ENCODE measurements at places on chromosomes 2 and 18.

DNA sequence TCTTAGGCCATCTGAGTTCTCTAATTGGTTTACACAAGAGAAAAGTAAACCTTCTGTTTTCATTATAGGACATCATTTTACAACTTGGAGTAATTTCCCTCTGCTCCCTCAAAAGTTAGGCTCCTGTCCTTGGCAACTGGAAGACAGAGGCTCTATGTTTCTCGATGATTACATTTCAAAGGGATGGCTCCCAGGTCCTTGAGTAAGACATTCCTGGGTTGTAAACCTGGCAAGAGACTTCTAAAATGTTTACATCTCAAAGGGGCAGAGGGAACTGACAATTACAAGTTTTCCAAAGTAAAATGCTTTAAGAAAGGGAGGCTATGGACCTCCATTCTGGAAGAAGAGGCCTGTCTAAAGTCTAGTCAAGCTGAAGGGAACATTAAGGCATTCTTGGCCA, 268.3 kb upstream of the REG3G start:
- no peak for DNase-seq

GRCh38 chr18:55861266-55861665, 273.3 kb upstream of the TCF4 start:
- DNase-seq = no peak

DNA sequence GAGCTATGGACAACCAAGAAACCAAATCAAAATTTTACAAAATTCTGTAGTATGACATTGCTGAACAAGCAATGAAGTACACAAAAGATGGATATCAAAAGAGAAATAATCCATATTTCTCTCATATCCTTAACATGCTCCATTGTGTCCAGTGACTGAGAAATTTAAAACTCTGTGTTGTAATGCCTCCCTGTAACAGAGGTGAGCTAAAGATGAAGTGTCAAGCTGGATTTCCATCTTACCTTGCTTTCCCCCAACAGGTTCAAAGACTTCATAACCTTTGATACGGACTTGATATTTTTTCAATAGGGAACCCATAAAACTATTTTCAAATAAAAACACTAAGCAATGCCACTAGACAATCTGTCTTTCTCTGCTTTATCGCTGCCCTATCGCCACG, 95.7 kb upstream of the SERTAD2 start:
- DNase-seq = no peak

DNA sequence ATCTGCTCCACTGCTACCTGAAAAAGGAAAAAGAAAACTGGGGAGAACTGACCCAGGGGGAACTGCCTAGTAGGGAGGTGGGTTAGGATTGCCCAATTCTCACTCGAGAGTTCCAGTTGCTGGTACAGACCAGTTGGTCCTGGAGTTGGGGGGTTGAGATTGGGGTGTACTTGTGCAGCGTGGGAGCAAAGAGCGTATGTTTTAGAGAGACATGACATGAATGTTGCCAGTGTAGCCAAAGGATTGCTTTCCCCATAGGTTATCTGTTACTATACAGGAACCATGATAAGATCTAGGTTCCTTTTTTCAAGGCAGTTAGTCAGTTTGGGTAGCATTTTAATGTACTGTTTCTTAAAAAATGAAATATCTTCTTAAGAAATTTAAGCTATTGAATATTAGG, 68.6 kb downstream of the APLF start:
- no peak for DNase-seq

- no peak for DNase-seq
Measured at GRCh38 chr2:69103419-69103818, 90.4 kb downstream of the ANTXR1 start.

- no peak for DNase-seq
Measured at GRCh38 chr2:112906276-112906675, 4.7 kb upstream of the IL37 start.

- DNase-seq = no peak
Measured at GRCh38 chr2:225309516-225309915, 90.0 kb upstream of the NYAP2 start.

GRCh38 chr2:124283096-124283495, 258.0 kb downstream of the CNTNAP5 start:
- no peak for DNase-seq

GRCh38 chr2:72004976-72005375, 142.7 kb downstream of the CYP26B1 start:
- no peak for DNase-seq

GRCh38 chr2:237512774-237513466, 25.9 kb downstream of the MLPH start:
- peak; percentile 72 for DNase-seq

Data from activated naive CD4-positive, alpha-beta T cell (primary cell).